ENCODE measurements at places on chromosomes 7 and 10.

DNA sequence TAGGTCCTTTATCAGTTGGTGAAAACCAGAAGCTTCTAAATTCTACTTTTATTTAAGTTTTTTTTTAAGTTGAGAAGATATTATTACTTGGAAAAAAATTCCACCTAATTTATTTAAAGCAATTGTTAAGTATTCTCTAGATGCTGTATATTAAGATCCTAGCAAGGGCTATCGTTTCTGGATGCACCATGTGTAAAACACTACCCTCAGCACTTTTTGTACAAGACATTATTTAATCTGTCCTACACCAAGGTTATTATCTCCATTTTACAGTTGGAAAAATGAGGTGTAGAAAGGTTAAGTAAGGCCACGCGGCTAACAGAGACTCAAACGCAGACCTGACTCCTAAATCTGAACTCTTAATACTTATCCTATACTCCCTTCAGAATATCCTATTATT, 19.8 kb downstream of the RAB11FIP2 start:
- no peak for DNase-seq

DNA sequence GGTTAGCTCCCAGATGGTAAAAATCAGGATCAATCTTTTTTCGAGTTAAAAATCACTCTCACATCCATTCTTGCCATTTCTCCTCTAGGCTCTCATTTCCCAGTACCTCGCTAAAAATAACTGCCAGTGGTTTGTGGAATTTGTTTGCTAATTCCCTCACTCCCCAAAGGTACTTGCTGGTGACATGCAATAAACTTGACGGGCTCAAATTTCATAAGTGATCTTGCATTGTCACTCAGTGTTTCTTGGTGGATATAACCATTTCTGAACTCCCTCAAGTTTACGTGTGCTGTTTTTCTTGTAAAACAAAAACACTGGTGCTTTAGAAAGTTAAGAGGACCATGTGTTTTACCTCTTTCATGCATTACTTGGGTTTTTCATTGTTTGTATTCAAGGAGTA, 399.2 kb upstream of the MKI67 start:
- no peak for DNase-seq

DNA sequence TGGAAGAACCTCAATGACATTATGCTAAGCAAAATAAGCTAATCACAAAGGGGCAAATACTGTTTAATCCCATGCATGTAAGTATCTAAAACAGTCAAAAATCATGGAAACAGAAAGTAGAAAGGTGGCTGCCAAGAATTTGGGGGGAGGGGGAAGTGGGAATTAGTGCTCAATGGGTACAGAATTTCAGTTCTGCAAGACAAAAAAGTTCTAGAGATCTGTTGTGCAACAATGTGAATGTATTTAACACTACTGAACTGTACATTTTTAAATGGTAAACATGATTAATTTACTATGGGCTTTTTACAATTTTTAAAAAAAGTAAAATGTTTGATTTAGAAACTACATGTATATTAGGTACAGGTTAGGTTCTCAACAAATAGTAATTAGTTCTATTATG, 11.9 kb downstream of the EZH2 start:
- no peak for DNase-seq

- DNase-seq = no peak
Measured at GRCh38 chr10:11260170-11260569, 242.5 kb downstream of the CELF2 start.

DNA sequence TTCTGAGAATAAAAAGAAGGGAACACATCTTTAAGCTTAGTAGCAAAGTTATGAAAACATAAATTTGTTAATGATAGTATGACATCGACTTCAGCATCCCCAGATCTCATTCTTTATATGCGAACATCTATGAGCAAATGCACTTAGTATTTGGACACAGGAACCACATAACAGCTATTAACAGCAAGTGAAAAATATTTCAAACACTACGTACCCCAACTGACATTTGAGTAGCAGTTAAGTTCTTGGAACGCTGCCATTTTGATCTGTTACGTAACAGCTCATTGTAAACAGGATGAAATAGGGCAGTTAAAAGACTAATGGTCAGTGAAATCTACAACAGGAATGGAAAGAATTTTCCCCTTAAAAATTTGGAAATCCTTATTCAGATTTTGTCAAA, 428.9 kb downstream of the TNS3 start:
- no peak for DNase-seq

GRCh38 chr10:130160775-130161174, 24.6 kb downstream of the GLRX3 start:
- no peak for DNase-seq

GRCh38 chr10:110651044-110651958, 7.2 kb downstream of the RBM20 start:
- DNase-seq = no peak

- DNase-seq = no peak
Measured at GRCh38 chr7:112225006-112225405, 18.5 kb downstream of the ZNF277 start.

All from stimulated activated CD8-positive, alpha-beta memory T cell treated with anti-CD3 and anti-CD28 coated beads, Interleukin-12 subunit alpha, Interleukin-12 subunit beta, amount 100 ng/mL, for 4 hours (primary cell).